Ureter (tissue), 1 donor: ENCODE measurements at places on chromosomes 2 and 18. TPM values are rescaled to one million over a fixed set of nuclear protein-coding genes. Genes with fewer than 3 reads are reported as not detected.

DNA sequence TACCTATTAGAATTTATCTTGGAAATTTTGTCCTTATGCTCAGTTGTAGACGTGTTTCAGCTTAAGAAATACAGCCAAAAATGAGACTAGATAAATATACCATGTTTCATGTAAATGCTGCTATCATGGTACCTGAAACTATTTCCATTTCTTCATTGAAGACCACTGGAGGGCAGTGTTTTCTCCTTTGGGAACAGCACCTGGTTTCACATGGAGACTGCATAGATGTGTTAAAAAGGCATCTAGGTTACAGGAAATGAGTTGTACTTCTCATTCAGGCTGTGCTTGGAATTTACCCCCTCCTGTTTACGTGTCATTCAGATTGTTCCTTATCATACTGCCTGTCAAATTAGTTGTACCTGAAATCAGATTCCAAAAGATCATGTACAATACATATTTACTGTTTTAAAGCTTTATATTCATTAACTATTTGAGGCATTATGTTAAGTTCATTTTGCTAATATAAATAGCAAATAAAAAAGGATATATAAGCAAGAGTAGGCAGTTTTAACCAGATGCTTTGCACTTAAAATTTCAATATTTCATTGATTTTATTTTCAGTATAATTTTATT is 57.3 kb upstream of the PSMD14 start:
- no peak for DNase-seq

- no peak for DNase-seq
Measured at GRCh38 chr18:34647251-34647650, 62.8 kb upstream of the DTNA start.

GRCh38 chr2:203659331-203660049 is 46.9 kb upstream of the CD28 start:
- DNase-seq, result no peak

DNA sequence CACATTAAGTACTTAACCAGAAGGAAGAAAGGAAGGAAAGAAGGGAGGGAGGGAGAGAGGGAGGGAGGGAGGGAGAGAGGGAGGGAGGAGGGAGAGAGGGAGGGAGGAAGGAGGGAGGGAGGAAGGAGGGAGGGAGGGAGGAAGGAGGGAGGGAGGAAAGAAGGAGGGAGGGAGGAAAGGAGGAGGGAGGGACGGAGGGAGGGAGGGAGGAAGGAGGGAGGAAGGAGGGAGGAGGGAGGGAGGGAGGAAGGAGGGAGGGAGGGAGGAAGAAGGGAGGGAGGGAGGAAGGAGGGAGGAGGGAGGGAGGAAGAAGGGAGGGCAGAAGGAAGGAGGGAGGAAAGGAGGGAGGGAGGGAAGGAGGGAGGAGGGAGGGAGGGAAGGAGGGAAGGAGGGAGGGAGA is 363.3 kb downstream of the MBD2 start:
- DNase-seq, result no peak

- no peak for DNase-seq
Measured at GRCh38 chr2:74003494-74004211, 18.9 kb downstream of the TET3 start.

DNA sequence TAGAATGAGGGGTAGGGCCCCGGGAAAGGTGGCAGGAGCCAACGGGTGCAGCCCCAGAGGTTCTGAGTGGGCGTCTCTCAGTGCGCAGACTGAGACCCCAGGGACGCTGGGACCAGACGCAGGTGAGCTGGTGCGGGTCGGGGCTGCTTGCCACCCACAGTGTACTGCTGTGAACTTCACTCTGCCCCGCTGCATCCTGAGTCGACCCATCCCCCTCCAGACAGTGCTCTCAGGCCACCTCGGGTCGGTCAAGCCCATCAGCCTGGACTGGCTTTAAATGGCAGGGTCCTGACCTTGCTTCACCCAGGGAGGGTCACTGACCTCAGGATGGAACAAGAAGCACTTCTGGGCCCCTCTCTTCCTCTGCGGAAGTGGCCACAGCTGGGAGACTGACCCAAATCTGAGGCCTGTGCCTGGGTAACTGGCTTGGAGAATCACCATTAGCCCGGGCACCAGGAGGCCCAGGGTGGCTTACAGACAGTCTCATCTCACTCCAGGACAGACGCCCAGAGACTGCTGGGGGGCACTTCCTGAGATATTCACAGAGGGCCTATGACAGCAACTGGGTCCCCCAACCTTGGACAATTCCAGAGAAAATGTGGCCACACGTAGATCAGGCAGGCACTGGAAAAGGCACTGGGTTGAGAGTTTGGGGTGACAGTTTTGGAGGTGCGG is 23.7 kb upstream of the BOK start:
- DNase-seq, result no peak

- DNase-seq, result no peak
Measured at GRCh38 chr2:33660416-33661123, 61.5 kb upstream of the FAM98A start.

ALPI gene
- not detected for total RNA-seq
